ENCODE measurements at places on chromosomes 6 and 20.

DNA sequence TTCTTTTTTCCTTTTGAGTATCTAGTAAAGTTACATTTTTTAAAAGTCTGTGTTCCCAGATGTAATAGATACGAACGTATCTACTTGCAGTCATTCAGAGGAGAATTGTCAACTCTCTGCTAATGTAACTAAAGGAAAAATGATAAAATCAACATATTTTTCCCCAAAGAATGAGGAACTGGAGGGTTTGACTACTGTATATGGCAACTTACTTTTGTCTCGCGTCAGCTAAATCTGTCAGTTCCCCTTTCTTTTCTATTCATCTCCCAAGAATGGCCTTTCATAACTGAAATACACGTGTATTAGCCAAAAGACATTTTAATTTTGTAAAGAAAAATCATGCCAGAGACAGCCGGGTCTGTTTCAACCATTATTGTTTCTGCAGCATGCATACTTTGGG lies 5.4 kb downstream of the EYA2 start:
- DNase-seq, result no peak

DNA sequence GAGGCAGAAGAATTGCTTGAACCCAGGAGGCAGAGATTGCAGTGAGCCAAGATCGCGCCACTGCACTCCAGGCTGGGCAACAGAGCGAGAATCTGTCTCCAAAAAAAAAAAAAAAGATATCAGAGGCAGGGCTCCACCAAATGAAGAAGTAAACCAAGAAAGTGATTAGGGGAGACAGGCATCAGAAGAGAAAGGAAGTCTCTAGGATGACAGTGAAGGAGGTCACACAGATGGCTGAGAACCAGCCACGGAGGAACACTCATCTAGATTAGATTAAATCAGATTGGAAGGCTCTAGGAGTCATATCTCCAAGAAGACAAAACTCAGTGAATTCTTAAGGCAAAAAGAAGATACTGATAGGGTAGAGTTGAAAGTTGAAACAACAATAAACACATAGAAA lies 102.2 kb upstream of the CCDC28A start:
- DNase-seq, result no peak

DNA sequence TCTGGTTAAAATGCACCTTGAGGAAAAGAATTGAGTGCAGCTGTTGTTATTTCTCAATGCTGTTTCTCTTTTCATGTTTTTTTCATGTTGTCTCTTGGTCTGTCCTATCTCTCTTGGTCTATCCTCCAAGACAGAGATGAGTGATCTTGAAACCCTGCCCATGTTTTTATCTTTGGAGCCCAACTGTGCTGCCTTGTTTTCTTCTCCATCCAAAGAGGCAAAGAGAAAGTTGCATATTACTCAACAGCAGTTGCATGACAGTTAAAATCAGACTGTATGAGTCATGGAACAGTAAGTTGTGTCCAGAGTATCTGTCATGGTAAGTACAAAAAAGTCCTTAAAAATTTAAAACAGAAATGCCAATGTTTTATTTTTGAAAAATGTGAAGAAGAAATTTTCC lies 26.2 kb downstream of the BCAS1 start:
- no peak for DNase-seq

GRCh38 chr6:157361886-157362285 lies 19.1 kb upstream of the ZDHHC14 start:
- no peak for DNase-seq

- DNase-seq, result no peak
Observed at GRCh38 chr20:34377072-34377847, 14.2 kb downstream of the ITCH start.

- no peak for DNase-seq
Observed at GRCh38 chr6:144265061-144265357, 20.1 kb upstream of the UTRN start.

GRCh38 chr6:139659196-139659595 lies 284.7 kb upstream of the CITED2 start:
- no peak for DNase-seq

GRCh38 chr6:168534265-168534664 lies 93.3 kb downstream of the SMOC2 start:
- no peak for DNase-seq

- DNase-seq, result no peak
Observed at GRCh38 chr20:57650266-57650665, 30.0 kb upstream of the ZBP1 start.

- no peak for DNase-seq
Observed at GRCh38 chr6:106908386-106908840, 66.1 kb downstream of the CD24 start.

DNA sequence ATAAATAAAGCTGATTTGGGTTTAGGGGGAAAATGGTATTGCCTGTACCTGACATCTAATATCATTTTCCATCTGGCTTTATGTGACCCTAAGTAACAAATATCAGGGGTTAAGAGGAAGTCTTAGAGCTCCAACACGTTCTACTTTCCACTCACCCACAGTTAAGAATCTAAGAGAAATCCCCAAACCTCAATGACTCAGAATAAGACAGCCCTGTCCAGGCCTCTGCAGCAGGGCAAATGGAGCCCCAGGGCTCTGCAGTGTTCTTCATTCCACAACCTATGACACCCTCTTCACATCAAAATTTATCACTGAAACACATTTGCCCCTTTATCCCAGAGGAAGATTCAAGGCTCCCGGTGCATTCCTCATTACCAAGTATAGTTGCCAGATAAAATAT lies 20.3 kb upstream of the TENT5A start:
- no peak for DNase-seq

DNA sequence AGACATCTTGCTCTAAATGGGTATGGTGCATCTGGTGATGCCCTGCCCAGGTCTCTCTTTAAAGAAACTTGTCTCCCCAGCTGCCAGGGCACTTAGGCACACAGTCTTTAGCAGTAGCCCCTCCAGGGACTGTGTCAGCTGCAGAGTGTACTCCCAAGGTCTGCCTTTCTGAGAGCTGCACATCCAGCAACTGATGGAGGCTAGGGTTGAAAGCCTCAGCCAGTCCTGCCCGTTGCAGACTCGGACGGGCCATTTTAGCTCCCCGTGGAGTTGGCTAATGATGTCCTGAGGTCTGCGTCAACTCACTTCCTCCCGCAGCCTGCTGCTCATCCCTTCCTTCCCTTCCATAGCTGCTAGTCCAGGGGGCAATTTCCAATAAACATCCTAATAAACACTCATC lies 381.8 kb downstream of the PTPRT start:
- no peak for DNase-seq

DNA sequence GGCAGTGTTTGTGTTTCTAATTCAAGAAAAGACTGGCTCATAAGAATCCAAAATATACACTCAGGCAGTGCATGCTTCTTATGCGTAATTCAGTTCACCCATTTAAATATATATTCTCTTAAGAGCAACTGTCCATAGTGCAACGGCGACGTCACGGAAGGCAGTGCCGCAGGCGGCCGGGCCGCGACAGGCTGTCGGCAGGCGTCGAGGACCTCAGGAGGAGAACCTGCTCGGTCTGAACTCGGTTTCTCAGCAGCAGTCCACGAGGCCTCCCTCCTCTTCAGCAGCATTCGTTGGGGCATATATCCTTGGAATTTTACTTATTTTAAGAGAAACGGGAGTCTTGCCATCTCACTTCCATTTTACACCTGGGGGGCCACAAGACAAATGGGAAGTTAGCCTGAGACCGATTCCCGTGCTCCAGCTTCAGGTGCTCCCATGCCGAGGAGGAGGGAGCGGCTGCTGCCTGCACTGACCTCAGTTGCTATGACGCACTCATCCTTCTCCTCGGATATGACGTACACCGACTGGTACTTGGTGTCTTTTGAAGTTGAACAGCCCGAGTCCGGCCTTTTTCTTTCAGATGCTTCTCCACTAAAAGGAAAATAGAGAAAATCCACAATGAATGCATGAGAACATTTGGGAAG lies 8.2 kb downstream of the DLL1 start:
- DNase-seq, result no peak

- no peak for DNase-seq
Observed at GRCh38 chr6:108966855-108967755, 118.9 kb downstream of the ARMC2 start.

GRCh38 chr6:132392792-132393191 lies 8.5 kb downstream of the MOXD1 start:
- no peak for DNase-seq

- DNase-seq, result no peak
Observed at GRCh38 chr6:34928695-34929094, 39.6 kb downstream of the ANKS1A start.

DNA sequence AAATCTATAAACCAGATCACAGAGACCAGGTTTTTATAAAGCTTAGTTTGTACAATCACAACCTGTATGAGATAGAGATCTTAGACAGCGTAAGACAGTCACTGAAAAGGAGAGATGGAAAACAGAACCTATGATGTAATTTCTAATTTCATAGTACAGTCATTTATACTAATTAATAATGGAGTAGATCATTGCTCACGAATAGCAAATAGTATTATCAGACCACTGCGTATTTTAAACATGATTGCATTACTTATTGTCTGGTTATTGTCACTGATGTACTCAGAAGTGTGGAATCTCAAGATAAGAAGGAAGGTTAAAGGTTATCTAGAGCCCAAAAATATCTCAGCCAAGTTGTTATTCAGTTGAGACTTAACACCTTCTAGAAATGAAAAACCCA lies 115.6 kb downstream of the KHDC1L start:
- DNase-seq, result no peak
